ENCODE measurements at places on chromosomes 7 and 10.

- DNase-seq: no peak
Observed at GRCh38 chr10:16745061-16745460, 72.2 kb downstream of the RSU1 start.

GRCh38 chr10:59090817-59091622, 85.4 kb upstream of the PHYHIPL start:
- DNase-seq: no peak

DNA sequence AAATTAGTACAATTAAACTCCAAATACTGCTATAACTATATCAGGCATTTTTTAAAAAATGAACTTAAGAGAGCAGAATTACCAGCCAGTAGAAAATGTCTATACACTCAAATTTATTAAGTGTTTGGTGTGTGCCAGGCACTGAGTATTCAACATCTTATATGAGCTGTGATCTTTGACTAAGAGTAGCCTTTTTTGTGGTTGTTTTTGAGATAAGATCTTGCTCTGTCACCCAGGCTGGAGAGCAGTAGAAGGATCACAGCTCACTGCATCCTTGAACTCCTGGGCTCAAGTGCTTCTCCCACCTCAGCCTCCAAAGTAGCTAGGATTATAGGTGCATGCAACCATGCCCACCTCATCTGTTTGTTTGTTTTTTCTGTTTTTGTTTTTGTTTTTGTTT, 102.5 kb upstream of the CELF2 start:
- DNase-seq: no peak

- DNase-seq: no peak
Observed at GRCh38 chr10:87961314-87961713, 97.9 kb downstream of the PTEN start.

GRCh38 chr10:133212853-133213494, 17.0 kb upstream of the UTF1 start:
- DNase-seq: no peak

DNA sequence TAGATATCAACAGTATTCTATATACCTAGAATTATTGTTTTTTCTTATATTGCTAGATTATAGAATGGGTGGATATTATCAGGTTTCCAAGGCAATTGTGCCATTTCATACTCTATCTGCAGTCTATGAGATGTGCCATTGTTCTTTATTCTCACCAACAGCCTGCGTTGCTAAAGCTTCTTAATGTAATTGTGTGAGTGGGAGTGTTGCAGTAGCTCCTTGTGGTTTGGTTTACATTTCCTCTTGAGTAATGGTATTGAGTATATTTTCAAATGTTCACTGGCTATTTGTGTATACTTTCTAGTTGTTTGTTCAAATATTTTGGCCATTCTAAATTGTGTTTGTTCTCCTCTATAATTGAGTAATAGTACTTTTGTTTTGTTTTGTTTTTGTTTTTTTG, 199.2 kb downstream of the TFEC start:
- DNase-seq: no peak

GRCh38 chr10:124616836-124617130, 127.4 kb downstream of the FAM53B start:
- DNase-seq: no peak

GRCh38 chr7:94511718-94512117, 2.1 kb downstream of the CASD1 start:
- DNase-seq: no peak

DNA sequence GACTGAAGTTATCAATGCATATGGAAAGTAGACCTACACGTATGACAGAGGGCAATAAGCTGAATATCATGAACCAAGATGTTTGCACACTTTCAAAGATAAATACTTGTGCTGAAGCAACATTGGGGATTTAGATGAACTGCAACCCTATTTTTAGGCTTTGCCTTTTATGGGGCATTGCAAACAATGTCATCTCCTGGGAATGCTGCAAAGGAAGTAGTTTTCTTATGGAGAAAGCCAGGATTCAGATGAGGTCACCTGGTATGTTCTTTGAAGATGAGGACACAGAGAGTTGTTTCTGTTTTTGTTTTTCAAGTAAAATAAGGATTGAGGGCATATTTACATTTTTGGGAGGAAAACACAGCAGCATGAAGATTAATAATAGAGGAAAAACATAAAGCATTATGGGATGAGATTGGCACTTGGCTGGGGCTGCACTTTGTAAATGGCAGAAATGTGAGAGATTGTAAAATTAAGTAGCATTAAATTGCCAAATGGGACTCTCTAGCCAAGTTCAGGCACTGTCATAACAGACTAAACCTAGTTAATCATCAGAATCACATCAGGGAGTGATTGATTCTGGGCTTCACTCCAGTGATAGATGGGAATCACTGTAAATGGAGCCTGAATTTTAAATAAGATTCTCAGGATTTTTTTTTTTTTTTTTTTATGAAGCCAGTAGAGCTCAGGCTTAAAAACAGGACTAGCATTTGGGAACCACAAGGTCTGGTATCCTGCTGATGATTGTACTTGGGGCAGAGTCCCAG, 63.1 kb downstream of the MALRD1 start:
- no peak for DNase-seq

- DNase-seq: no peak
Observed at GRCh38 chr7:136205956-136206355, 228.8 kb upstream of the MTPN start.

GRCh38 chr7:15765753-15766152, 79.3 kb upstream of the MEOX2 start:
- DNase-seq: no peak

GRCh38 chr10:44478040-44478439, 93.1 kb upstream of the CXCL12 start:
- DNase-seq: peak; percentile 64

GRCh38 chr7:30145426-30145970, 10.7 kb downstream of the MTURN start:
- peak; percentile 52 for DNase-seq

GRCh38 chr7:142451296-142451695, 193.4 kb upstream of the PRSS58 start:
- DNase-seq: no peak

GRCh38 chr7:30888747-30889146, 22.9 kb upstream of the AQP1 start:
- DNase-seq: no peak

- no peak for DNase-seq
Observed at GRCh38 chr7:34155220-34155908, 250.0 kb downstream of the BMPER start.

GRCh38 chr10:33334153-33334804, at the start of gene NRP1:
Gene NRP1, minus strand, starts transcription at chr10:33334667. Its CDS starts 285 bp downstream, at chr10:33334382.
- DNase-seq: no peak

DNA sequence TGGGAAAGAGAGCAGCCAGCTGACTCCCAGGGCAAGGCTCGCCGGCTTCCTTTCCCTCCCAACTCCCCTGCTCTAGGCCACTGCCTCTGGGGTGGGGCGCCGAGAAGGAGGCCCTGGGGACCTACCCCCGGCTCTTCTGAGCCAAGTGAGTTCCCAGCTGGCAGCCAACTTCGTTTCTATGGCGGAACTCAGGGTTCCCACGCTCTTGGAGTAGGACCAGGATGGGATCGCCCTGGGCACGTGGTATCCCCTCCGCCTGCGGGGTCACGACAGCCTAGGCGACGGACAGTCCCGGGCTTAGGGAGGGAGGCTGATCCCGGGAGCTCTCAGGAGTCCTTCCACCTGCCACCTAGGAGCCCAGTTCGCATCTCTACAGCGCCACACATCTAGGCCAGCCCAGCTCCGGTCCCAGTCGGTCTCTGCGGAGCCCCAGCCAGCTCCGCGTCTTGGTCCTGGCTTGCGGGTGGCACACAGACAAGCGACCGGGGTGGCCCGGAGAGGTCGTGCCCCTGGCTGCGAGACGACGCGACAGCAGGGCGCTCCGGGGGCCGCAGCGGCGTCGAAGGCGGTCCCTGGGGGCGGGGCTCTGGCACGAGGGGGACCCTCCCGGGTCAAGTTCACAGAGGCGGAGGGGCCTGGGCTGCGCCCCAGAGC, 20.5 kb upstream of the GATA3 start:
- no peak for DNase-seq

DNA sequence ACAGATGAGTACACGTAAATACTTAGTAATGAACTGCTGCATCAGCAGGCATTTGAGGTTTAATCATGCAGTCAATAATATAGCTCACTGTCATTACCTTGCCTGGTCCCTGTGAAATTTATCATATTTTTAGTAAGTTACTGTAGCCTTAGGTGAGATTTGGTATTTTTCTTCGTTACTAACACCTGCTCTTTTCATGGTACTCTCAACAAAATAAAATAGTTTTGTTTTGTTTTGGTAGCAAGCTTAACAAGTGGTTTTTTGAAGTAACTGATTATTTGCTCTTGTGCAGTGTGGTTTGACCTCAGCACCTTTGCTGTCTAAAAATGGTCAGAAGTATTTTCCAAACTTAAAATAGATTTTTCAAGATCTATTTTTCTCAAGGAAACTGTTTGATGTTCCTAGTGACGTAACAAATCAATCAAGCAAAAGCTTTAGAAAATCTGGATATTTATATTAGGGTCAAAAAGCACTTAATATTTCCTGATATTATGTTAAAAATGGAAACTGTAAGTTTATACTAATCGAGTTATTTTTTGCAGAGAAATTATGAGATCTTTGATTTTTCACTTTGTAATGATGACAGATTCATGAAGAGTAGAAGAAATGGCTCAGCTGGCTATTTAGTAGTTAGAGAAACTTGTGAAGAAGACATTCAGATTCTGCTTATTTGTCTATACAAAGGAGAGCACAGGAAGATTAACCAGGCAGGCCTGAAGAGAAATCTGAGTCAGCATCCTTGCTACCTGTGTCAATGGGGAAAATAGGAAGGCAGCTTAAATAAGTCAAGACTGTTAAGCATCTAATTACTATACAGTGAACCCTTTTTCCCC, 21.0 kb upstream of the RPA3 start:
- DNase-seq: no peak

GRCh38 chr10:130854151-130854550, 457.4 kb downstream of the TCERG1L start:
- DNase-seq: no peak

DNA sequence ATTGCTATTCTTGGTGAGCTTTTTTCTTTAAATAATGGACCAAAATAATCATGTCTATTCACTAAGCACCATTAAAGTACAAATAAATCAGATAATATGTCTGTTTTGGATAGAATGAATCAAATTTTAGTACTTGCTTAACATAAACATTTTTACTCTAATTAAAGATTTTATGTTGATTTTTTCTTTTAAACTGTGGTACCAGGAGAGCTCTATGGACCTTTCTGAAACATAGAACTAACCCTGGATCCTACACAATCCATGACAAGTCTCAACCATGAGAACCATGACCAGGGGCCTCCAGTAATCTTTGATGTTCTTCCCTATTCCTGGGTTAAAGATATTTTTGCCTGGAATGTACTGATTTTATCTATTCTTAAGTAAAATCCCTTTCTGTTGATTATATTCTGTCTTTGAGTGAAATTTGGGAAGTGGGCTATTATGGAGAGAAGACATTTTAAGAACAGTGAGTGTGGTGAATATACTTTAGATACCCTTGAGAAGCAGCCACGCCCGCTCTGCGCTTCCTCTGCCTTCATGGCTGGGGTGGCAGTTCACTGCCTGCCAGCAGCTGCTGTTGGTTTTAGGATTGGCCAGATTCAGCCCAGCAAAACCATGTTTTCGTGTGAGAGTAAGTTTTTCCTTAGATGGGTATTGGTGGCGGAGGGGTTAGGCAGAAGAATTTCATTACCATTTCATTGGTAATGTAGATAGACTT, 42.2 kb upstream of the BHLHA15 start:
- no peak for DNase-seq

DNA sequence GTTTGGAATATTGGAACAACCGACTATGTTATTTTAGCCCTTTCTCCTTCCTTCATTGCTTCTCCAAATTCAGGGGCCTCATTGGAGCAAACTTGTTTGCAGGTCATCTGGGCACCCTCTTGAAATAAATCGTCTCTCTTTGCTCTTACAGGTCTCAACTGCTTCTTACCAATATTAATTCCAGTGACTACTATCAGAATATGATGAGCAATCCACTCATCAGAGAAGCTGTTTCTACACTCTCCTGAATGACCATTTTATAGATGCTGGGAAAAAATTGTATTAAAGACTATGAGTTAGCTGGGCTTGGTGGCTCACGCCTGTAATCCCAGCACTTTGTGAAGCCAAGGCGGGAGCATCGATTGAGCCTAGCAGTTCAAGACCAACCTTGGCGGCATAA, 12.5 kb upstream of the HNRNPF start:
- no peak for DNase-seq

DNA sequence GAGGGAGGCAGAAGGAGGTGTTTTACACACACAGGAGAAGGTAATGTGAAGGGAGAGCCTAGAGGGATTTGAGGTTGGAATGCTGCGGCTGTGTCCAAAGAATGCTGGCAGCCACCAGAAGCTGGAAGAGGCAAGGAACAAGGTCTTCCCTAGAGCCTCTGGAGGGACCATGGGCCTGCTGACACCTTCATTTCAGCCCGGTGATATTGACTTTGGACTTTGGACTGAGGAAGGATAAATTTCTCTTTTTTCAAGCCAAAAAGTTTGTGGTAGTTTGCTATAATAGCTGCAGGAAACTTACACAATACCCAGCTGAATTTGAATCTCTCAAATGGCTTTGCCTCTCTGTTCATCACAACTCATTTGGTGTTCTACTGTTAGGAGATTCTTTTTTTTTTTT, 34.6 kb downstream of the UBN2 start:
- DNase-seq: no peak

GRCh38 chr10:21494191-21495001, 31.1 kb downstream of the SKIDA1 start:
- peak; percentile 33 for DNase-seq

DNA sequence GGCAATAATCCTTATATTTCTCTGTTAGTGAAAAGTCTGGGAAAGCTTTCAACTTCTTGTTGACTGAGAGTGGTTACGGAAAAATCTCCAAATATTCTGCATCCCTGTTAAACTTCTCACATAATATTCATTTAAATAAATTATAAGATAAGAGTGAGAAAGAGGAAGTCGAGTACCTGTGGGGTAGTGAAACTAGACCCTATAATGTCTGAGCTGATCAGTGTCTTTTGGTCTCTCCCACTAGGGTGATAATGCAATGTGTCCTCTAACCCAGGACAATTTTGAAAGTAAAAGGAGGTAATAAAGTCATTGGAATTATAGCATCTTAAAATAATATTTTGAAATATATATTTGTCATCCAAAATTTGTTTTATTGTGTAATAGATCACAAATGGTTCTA, 2.1 kb upstream of the AGR3 start:
- no peak for DNase-seq

- no peak for DNase-seq
Observed at GRCh38 chr7:24283554-24283896, 465 bp upstream of the NPY start.

- no peak for DNase-seq
Observed at GRCh38 chr7:94398841-94399240, 4.1 kb downstream of the COL1A2 start.

- no peak for DNase-seq
Observed at GRCh38 chr10:98273057-98273850, 5.3 kb upstream of the LOXL4 start.

GRCh38 chr10:71383972-71384687, 12.6 kb upstream of the CDH23 start:
- DNase-seq: peak; percentile 53

GRCh38 chr7:108557191-108557590, 12.3 kb downstream of the THAP5 start:
- DNase-seq: no peak

- DNase-seq: peak; percentile 2
Observed at GRCh38 chr10:63901228-63901627, 380.0 kb downstream of the REEP3 start.

Data from erythroblast (primary cell).